ENCODE measurements at places on chromosomes 3 and 15.

DNA sequence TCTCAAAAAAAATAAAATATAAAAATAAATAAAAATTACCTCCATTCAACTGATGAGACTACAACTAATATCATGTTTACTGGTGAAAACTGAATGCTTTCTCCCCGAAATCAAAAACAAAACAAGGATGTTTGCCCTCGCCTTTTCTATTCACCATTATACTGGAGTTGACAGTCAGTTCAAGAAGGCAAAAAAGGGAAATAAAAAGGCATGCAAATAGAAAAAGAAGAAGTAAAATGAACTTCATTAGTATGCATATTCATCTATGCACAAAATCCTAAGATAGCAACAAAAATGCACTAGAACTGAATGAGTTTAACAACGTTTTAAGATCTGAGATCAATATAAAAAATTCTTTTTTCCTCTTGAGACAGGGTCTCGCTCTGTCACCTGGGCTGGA, 72.7 kb upstream of the FAM174B start:
- no peak for DNase-seq

DNA sequence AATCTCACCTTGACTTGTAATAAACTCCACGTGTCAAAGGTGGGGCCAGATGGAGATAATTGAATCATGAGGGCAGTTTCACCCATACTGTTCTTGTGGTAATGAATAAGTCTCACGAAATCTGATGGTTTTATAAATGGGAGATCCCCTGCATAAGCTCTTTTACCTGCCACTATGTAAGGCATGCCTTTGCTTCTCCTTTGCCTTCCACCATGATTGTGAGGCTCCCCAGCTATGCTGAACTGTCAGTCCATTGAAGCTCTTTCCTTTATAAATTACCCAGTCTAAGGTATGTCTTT, 45.5 kb downstream of the SUCNR1 start:
- no peak for DNase-seq

DNA sequence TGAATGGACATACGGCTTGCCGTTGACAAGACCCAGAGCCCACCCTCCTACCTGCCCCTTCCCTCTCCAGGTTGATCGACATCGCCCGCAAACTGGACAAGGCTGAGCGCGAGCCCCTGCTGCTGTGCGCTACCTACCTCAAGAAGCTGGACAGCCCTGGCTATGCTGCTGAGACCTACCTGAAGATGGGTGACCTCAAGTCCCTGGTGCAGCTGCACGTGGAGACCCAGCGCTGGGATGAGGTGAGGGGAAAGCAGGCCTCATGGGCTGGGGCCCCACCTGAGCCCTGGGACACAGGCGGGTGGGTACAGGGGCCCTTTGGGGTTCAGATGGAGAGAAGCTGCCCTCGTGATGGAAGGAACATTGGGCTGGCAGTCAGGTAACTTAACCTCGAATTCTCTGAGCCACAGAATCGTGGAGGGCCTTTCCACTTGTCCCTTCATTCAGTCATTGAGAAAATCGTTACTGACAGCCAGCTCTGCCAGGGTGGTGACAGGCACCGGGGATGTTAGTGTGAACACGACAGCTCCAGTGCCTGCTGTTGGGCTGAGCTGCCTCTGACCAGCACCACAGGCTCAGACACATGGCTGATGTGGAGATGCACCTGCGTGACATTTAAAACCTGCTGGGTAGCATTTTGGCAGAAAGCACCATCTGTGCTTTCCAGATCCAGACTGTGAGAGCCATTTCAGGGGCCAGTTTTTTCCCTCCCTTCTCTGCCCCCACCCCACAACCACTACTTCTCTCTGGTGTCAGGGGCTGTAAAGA, 25.6 kb upstream of the RHO start:
- DNase-seq = no peak

DNA sequence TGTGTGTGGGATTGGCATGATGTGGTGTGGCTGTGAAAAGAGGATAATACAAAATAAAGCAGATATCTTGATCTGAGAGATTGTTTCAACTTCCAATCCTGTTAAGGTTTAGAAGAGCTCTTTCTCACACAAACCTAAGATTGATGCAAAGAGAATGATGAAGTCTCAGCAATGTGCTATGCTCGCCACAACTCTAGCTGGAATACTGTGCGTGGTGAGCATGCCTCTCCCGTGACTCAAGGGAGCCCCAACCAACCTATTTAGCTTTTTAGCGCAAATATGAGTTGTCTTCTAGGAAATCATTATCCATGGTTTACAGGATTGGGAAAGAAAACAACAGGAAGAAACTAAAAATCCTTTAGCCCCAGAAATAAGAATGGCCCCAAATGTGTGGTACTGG, 28.5 kb downstream of the BTLA start:
- no peak for DNase-seq

DNA sequence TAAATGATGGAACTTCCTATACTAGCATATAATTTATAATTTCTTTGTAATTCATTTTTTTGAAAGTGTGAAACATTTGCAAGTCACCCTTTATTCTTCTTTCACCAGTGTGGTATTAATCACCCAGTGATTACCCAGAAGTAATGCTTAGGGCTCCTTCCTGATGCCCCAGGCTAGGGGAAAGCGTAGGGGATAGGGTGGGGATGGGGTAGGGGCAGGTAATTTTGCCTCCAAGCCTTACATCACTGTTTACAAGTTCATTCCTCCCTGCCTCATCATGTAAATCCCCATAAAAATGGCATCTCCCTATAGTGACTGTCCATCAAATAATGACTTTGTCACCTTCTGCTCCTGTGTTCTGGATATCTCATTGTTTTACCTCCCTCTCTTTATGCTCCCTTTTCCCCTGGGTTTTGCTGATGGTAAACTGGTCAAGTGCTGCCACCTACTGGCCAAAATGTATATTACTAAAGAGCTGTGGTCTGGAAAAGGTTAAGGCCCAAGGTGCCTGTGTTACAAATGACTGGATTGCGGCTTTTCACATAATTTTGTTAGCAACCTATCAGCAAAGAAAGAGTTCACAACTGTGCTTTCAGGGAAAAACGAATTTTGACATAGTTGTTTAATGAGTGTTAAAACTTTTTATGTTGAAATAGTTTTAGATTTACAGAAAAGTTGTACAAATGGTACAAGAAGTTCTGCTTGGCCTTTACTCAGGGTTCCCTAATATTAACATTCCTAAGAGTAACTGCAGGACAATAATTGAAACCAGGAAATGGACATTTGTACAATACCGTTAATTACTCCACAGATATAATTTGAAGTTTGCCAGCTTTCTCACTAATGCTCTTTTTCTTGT, 54.7 kb downstream of the ONECUT1 start:
- DNase-seq = peak; percentile 98

- DNase-seq = no peak
These were observed 773.1 kb downstream of the AGBL1 start for GRCh38 chr15:86852741-86853140.

GRCh38 chr3:139654637-139655365, 23.0 kb downstream of the NMNAT3 start:
- DNase-seq = no peak

GRCh38 chr3:55716044-55716443, 228.9 kb upstream of the WNT5A start:
- DNase-seq = no peak

DNA sequence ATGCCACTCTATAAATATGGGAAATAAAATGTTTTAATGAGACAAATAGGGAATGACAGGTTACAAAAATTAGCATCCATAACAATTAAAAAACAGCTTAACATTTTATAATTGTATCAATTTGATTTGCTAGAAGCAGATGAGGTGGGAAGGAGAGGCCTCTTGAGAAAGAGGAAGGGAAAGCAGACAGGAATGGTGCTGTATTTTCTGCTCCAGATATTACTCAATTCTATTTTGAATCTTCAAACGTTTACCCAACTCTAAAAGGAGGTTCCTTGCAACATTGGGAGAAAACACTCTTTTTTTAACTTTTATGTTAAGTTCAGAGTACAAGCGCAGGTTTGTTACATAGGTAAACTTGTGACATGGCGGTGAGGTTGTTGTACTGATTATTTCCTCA, 44.9 kb upstream of the ALDH1A3 start:
- peak; percentile 40 for DNase-seq

DNA sequence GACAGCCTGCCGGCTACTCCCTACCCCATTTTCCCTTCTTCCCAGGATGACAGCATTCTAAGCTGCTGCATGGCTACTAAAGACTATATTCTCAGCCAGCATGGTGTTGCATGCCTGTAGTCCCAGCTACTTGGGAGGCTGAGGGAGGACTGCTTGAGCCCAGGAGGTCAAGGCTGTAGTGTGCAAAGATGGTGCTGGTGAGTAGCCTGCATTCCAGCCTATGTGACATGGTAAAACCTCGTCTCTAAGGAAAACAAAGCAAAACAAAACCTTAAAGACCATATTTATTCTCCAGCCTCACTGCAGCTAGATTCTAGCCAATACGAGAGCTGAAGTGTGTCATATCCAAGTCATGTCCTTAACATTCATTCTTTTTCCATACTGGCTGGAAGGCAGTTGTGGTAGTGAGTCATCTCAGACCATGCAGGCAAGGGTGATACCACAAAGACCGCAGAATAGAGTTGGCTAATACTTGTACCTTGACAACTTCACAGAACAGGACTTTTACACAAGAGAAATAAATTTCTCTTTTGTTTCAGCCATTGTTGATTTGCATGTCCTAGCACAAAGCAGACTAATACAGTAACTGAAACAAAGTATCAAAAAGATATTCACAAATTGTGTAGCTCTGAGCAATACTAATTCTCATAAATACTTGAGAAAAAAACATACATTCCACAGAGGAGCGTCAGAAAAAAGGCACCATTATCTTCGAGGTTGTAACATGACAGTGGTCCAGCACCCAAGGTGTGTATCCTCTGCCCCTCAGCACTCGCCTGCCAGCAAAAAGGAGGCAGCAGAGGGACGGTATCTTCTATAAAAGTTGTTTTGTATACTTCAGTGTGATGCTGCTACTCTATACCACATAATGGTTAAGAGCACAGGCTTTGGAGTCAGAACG, 14.8 kb downstream of the PBRM1 start:
- DNase-seq = peak; percentile 61

DNA sequence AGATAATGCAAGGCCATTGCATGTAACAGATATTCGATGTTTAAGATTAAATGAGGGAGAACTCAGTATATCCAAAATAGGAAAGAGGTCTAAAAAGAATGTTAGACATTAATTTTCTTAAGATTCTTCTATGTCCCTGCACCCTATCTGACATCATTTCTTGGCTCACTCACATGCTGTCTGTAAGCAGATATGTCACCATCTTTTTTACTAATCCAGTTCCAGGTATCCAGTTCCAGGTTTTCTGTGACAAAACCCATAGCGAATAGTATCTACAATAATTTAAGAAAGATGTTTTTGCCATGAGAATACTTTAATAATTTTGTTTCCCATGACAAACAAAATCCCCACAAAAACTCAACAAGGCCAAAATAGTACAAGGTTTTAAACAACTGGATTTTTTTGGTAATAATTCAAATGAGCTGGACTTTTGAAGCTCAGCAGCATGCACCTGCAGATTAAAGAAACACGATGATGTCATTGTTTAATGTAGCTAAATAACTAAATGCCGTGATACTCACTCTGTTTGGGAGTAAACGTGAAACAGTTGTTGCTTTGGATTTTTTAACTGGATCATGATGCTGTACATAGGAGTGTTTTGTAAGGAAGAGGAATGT, 867.6 kb downstream of the EPHA3 start:
- no peak for DNase-seq

GRCh38 chr3:127212231-127212630, 19.3 kb downstream of the PRR23E start:
- DNase-seq = no peak

DNA sequence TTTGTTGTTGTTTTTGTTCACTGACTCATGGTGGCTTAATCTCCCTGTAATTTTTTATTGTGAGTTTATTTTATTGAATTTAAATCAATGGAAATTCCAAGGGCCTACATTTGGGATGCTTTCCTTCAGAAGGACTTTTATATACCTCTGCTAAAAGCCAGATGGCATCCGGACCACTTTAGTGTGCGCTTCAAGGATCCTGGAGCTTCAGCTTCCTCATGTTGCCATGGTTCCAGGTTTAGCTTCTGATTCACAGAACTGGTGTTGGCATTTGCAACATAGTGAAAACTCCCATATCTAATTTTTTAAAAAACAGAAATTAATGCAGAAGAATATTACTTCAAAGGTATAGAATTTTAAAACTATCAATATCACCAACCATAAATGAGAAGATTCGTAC, 8.5 kb upstream of the HACD2 start:
- DNase-seq = no peak

DNA sequence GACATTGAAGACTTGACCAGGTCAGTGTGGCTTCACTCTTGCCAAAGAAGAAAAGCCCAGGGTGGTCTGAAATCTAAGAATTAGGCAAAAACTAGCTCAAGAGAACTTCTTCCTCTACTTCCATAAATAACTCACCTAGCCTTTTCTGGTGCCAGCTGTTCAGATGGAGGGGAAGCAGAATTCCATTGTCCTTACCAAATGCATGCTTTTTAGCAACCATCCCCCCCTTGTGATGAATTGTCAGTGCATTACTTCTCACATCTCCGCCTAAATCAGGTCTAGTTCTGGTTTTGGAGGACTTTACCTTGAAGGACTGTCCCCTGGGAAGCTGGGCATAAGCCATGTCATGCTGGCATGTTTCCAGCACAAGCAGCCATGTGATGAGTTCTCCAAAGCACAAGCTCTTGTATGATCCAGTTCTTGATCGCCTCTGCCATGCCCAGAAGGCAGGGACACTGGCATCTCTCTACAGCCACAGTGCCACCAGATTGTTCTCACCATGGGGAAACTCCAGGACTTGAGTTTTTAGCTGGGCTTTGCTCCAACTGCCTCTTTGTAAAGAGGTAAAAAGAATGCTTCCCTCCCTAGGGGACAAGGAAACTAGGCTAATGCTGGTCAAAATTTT, 96.4 kb upstream of the IL12A start:
- DNase-seq = no peak

GRCh38 chr15:31448635-31448979, 122.0 kb downstream of the KLF13 start:
- DNase-seq = no peak

DNA sequence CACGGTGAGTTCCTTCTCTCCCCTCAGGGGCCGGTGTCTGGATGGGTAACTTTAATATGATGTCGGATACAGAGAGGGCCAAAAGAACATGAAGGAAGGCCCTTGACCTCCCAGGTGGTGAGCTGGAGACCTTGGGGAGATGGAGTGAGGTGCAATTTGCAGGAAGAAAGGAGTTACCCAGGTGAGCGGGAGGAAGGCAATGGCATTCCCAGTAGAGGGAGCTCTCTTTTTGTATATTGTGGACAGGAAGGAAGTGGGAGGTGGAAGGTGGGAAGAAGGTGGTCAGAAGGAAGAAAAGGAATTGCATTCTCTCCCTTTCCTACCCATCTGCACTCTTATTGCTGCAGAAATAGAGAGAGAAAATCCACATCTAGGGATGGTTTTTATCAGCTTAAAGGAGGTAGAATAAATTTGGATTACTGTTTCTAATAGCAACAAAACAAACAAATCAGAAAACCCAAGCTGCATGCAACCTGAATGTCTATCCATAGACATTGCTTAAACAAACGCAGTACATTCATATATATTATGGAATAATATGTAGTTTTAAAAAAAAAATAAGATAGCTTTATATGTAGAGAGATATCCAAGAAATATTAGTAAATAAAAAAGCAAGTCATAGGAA, 169.0 kb upstream of the TSC22D2 start:
- DNase-seq = no peak

Data from inflammatory macrophage treated with lipopolysaccharide for 1 hour (primary cell).